Left ventricle myocardium superior (tissue), 1 donor: ENCODE measurements at places on chromosomes 3 and 15.
A peak's percentile ranks its signal among the peaks of the same experiment; 100 is the strongest.

- DNase-seq: no peak
Measured at GRCh38 chr3:184508938-184509337, 52.6 kb upstream of the EPHB3 start.

GRCh38 chr15:70014860-70015490, 82.7 kb downstream of the TLE3 start:
- DNase-seq: no peak

- no peak for DNase-seq
Measured at GRCh38 chr3:131907796-131908195, 127.0 kb downstream of the CPNE4 start.

DNA sequence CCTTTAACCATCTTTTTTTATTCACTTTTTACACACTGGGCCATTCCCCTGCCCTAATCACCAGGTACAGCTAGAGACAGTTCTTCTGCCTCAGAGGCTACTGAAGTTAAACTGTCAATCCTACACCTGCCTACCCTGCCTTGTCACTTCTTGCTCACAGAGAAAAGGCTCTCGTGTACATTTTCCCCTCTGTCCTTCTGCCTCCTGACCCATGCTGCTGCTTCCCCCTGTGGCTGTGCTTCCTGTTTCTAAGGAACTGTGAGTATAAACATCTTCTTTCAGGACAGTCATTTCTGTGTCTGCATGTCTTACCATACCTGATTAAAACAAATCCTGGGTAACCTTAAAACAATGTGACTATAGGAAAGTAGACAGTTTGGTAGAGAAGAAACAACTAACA, 236.4 kb upstream of the MRPL3 start:
- DNase-seq: no peak

- DNase-seq: no peak
Measured at GRCh38 chr3:52017586-52017985, 21.9 kb upstream of the RPL29 start.

DNA sequence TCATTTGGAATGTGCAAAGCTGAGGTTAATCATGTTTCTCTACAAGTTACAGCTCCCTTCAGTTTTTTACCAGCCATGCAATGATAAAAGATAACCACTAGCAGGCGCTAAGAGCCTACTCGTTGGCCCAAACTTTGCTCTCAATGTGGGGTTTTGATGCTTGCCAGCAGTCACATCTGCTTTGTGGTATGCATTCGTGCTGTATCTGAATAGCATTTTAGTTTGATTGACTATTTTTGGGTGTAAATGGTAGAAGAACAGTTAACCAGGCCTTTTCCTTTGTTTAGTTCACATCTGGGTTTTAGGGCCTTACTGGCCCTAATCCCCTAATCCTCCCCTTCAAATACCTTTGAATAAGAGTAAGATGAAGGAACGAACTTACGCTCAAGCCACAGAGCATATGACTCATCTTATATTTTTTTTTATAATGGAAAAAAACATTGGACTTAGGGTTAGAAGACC, 4.4 kb upstream of the CLDN11 start:
- no peak for DNase-seq

DNA sequence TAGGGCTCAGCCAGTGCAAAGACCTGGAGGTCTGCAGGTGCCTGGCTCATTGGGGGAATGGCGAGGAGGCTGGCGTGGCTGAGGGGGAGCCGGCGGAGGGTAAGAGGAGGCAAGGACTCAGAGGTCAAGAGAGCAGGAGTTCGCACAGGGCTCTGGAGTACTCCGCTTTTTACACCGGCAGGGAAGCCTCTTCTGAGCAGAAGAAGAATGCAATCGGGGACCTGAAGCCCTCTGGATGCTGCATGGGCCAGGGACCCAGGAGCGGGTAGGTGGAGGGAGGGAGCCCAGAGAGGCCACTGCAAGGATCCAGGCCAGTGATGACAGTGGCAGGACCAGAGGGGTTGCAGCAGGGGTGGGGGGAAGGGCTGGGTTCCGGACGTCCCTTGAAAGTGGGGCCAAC, 70.4 kb upstream of the TAMM41 start:
- no peak for DNase-seq

DNA sequence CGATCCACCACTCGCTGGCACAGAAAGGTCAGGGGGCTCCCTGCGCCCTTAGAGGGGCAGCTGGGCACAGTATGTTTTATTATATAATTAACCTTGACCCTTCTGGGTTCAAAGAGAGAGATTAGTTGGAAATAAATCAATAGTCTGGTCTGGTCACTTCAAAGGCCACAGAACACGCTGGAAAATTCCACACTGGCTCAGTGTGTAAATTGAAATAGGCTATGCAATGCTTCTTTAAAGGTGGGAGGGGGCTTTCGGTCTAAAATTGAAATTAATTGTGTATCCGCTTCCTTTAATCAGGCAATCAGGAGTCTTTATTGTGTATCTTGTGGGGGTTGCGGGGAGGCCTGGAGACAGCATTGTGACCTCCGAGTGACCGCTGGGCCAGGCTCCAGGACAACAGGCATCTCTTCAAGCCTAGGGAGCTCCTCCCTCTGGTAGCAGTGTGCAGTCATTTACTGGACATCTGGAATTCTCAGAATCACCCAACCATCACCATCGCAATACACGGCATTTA, 8.0 kb downstream of the RNU5B-1 start:
- peak; percentile 73 for DNase-seq

- no peak for DNase-seq
Measured at GRCh38 chr3:73573204-73573603, 51.5 kb downstream of the PDZRN3 start.

DNA sequence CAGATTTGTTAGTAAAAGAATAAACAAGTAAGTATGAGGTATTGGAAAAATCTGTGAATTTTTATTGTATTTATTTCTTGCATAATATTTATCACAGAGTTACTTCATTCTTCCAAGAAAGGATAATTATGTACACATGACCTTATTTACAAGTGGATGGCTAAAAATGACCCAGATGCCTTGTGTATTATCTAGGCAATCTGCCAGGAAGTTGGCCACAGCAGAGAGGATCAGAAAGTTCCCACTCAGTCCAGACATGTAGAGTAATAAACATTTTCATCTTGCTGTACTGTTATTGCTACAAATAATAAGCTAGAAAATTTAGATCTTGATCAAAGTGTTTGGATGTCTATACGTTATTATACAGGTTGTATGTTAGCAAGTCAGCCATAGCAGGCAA, 317.1 kb downstream of the EPHA6 start:
- DNase-seq: no peak

- DNase-seq: no peak
Measured at GRCh38 chr3:130973406-130973805, 53.2 kb downstream of the ASTE1 start.

GRCh38 chr15:50943638-50944037, 35.2 kb downstream of the AP4E1 start:
- no peak for DNase-seq

- DNase-seq: no peak
Measured at GRCh38 chr3:185767002-185767688, 57.7 kb downstream of the IGF2BP2 start.

GRCh38 chr3:189360291-189360690, 188.5 kb downstream of the TPRG1 start:
- DNase-seq: no peak

- DNase-seq: no peak
Measured at GRCh38 chr3:182716114-182716688, 77.1 kb upstream of the ATP11B start.

GRCh38 chr3:129121016-129121791, 400 bp downstream of the RAB43 start:
- no peak for DNase-seq

GRCh38 chr15:75647370-75648155, at the start of gene SNX33:
Gene SNX33, plus strand, starts transcription at chr15:75647912. Its CDS starts 1,191 bp downstream, at chr15:75649103.
- DNase-seq: peak; percentile 90

GRCh38 chr3:132504375-132504933, 87.2 kb downstream of the DNAJC13 start:
- DNase-seq: no peak
